ENCODE measurements at places on chromosomes 6 and 20. TPM values are rescaled to one million over a fixed set of nuclear protein-coding genes. Genes with fewer than 3 reads are reported as not detected.

TBC1D22B gene
- 9.6 TPM for total RNA-seq

MDC1 gene
- 13.8 TPM for total RNA-seq

VGLL2 gene
- 0.30 TPM for total RNA-seq

HAO1 gene
- not detected for total RNA-seq

IRF4 gene
- 1.0 TPM for total RNA-seq

PHACTR3 gene
- 27.9 TPM for total RNA-seq

SUMO4 gene
- 5.7 TPM for total RNA-seq

WFDC5 gene
- total RNA-seq: not detected

SPTLC3 gene
- 29.3 TPM for total RNA-seq

SIRPA gene
- 22.1 TPM for total RNA-seq

MCHR2 gene
- total RNA-seq: 0.20 TPM

DNA sequence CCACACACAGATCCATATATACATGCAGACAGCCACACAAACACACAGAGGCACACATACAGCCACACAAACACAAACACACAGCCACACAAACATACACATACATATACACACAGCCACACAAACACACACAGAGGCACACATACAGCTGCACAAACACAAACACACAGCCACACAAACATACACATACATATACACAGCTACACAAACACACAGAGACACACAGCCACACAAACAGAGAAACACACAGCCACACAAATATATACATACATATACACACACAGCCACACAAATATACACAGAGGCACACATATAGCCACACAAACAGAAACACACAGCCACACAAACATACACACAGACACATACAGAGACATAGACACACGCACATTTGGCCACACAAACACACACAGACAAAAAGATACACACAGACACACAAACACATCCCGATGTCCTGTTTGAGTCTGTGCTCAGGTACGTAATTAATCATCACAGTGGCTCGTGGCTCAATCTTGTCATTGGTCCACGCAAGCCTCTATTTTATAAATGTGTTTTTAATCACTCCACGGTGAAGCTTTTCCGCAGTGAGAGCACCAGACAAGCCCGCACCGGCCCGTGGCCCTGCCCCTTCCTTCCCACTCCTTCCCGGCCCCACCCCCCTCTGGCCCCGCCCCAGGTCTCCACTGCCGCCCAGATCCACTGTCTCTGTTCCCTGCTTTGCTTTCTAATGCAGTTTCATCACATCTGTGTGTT is 135.3 kb downstream of the CDH4 start:
- H3K27me3 ChIP-seq: no peaks in the 10 kb centered on the region
- H3K27ac ChIP-seq: no peak overlapping the region
- no peaks in the 10 kb centered on the region for H3K36me3 ChIP-seq
- no peak overlapping the region for H3K4me3 ChIP-seq

GRCh38 chr20:924639-925038 is 8.5 kb upstream of the ANGPT4 start:
- H3K4me1 ChIP-seq: no peaks in the 10 kb centered on the region
- H3K4me3 ChIP-seq: no peak overlapping the region

- no peaks in the 10 kb centered on the region for H3K36me3 ChIP-seq
- no peak for DNase-seq
- H3K27me3 ChIP-seq: no peaks in the 10 kb centered on the region
- no peaks in the 10 kb centered on the region for H3K4me1 ChIP-seq
- H3K4me3 ChIP-seq: no peak overlapping the region
Observed at GRCh38 chr6:131398176-131398575, 174.8 kb upstream of the ARG1 start.

DNA sequence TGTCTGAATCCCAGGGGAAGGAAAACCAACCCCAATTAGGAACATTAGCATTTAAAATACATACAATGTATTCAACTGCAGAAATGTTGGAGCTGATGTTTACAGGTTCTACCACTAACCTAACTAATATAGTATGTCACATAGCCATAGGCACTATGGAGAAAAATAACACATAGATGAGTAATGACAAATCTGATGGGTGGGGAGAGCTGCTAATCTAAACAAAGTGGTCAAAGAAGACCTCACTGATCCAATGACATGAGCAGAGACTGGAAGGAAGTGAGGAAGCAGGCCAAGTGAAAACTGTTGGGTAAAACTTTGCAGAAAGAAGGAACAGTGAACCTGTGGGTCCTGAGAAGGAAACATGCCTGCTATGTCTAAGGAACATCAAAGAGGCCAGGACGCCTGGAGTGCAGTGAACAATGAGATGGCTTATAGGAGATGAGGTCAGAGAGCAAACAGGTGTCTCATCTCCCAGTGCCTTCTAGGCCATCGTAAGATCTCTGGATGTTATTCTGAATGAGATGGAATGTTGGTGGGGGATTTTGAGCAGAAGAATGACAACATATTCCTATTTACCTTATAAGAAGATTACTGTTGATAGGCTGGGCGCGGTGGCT is 135.7 kb downstream of the ALDH8A1 start:
- no peak for DNase-seq
- H3K27ac ChIP-seq: no peak overlapping the region

DNA sequence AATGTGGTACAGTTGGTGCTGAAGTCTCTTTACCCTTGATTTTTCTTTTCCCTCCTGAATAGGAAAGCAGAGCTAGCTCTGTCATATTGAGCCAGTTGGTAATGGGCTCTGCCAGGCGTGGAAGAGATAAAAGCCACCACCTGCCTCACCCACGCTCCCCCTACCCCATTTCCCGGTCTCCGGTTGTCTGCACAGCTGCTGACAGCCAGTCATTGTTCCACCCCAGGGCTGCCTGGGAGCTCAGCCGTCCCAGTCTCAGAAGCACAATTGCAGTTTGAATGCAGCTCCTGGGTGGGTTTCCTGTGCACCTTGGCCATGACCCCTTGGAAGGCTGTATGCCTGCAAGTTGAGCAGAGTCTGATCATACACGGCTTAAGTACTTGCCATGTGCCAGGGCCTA is 675.2 kb upstream of the FLRT3 start:
- H3K36me3 ChIP-seq: no peaks in the 10 kb centered on the region
- no peaks in the 10 kb centered on the region for H3K27me3 ChIP-seq
- peak; percentile 66 for DNase-seq
- peaks cover 7% of the 10 kb centered on the region for H3K4me1 ChIP-seq
- H3K27ac ChIP-seq: no peak overlapping the region
- H3K4me3 ChIP-seq: no peak overlapping the region

- peaks cover 9% of the 10 kb centered on the region for H3K4me1 ChIP-seq
- no peak overlapping the region for H3K4me3 ChIP-seq
- no peaks in the 10 kb centered on the region for H3K36me3 ChIP-seq
- H3K27me3 ChIP-seq: no peaks in the 10 kb centered on the region
Observed at GRCh38 chr6:12064131-12064530, 52.0 kb downstream of the HIVEP1 start.

GRCh38 chr20:19920381-19921138 is 96.6 kb upstream of the NAA20 start:
- H3K4me3 ChIP-seq: no peak overlapping the region
- no peak overlapping the region for H3K27ac ChIP-seq
- H3K36me3 ChIP-seq: no peaks in the 10 kb centered on the region
- no peaks in the 10 kb centered on the region for H3K27me3 ChIP-seq

- no peak for DNase-seq
- no peak overlapping the region for H3K27ac ChIP-seq
- H3K36me3 ChIP-seq: no peaks in the 10 kb centered on the region
- H3K4me3 ChIP-seq: no peak overlapping the region
Observed at GRCh38 chr6:127115084-127115655, 3.3 kb upstream of the RSPO3 start.

- H3K36me3 ChIP-seq: no peaks in the 10 kb centered on the region
- DNase-seq: no peak
- peaks cover 3% of the 10 kb centered on the region for H3K4me1 ChIP-seq
- no peaks in the 10 kb centered on the region for H3K27me3 ChIP-seq
Observed at GRCh38 chr6:25340431-25341202, 61.4 kb downstream of the CARMIL1 start.

- no peaks in the 10 kb centered on the region for H3K36me3 ChIP-seq
- no peak overlapping the region for H3K4me3 ChIP-seq
- peaks cover 5% of the 10 kb centered on the region for H3K4me1 ChIP-seq
- no peak overlapping the region for H3K27ac ChIP-seq
- DNase-seq: no peak
Observed at GRCh38 chr6:112199001-112199403, 55.4 kb downstream of the LAMA4 start.

GRCh38 chr20:40635971-40636370 is 53.1 kb downstream of the MAFB start:
- H3K4me1 ChIP-seq: no peaks in the 10 kb centered on the region
- H3K4me3 ChIP-seq: no peak overlapping the region
- no peaks in the 10 kb centered on the region for H3K36me3 ChIP-seq
- DNase-seq: no peak
- no peak overlapping the region for H3K27ac ChIP-seq
- peaks cover 2% of the 10 kb centered on the region for H3K27me3 ChIP-seq

GRCh38 chr6:47278545-47278944 is 31.2 kb downstream of the TNFRSF21 start:
- H3K36me3 ChIP-seq: peaks cover 15% of the 10 kb centered on the region
- H3K27me3 ChIP-seq: no peaks in the 10 kb centered on the region
- no peak overlapping the region for H3K4me3 ChIP-seq
- no peak for DNase-seq

- no peak for DNase-seq
- H3K4me3 ChIP-seq: peak overlapping the region; percentile 39
Observed at GRCh38 chr6:33633084-33633461, 12.0 kb downstream of the ITPR3 start.

Measured in spinal cord (tissue), 10 donors.